ENCODE measurements at places on chromosomes 12 and 14.
A peak's percentile ranks its signal among the peaks of the same experiment; 100 is the strongest.

DNA sequence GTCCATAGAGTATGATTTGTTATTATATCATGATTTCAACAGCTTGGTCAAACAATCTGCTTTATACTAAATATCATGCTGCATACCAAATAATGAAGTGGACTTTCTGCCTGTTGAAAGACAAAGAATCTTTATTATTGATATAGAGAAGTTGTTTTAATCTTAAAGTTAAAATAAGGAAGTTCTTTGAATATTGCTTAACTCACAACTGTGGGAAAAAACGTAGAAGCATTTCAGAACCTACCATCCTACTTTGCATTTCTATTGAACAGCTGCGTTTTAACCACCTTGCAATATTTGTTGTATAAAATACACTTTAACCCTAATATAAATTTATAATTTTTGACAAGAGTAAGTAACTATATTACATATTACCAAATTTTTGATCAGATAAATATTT lies 22.9 kb upstream of the ARL1 start:
- no peak for DNase-seq

DNA sequence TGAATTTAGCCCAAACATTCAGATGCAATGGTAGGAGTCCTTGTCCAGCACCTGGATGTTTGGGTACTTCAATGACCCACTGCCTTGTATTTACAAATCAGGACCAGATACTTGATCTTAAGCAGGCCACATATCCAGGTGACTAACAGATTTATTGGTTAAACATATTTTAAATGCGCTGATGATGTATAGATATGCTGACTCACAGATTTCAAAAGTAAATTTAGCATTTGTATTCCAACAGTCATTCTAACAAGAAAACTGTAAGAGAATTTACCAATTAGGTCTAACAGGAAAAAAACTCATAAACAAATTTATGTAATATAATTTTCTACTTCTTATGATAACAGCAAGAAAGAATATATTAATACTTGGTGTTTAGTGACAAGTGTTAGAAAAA lies 29.4 kb upstream of the MYF6 start:
- no peak for DNase-seq

DNA sequence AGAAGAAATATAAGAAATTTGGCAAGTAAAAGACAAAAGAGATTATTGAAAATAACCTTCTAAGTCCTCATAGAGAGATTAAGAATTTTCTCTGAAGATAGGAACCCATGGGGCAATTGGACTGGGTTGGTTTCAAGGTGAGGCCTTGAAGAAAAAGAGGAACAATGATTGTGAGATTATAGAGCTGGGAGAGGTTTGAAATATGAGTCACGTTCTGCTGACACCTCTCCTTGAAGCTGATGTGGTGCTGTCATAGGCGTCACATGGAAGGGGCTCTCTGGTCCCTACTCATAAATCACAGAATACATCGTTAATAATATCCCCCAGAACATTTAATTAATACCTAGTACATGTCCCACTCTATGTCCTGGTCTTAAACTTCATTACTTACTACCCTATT lies 227.6 kb upstream of the PDE3A start:
- no peak for DNase-seq

GRCh38 chr14:68939181-68939892 lies 39.8 kb downstream of the ACTN1 start:
- no peak for DNase-seq

DNA sequence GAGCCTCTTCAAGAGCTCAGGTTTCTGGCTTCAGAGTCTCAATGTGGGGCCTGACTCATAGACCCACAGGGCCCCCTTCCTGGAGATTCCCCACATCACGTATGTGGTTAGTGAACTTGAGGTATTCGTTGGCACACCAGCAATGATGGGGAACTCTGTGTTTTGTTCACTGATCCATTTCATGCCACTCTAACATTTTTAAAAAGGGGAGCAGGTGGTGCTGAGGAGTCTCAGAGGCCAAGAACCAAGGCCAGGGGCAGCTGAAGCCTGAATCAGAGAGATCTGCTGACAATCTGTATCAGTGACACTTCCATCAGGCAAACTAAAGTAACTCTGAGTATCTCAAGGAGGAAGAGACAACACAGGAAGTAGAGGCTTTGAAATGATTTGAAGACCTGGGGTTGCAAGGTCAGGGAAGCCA lies 323.4 kb downstream of the VRK1 start:
- DNase-seq = no peak

DNA sequence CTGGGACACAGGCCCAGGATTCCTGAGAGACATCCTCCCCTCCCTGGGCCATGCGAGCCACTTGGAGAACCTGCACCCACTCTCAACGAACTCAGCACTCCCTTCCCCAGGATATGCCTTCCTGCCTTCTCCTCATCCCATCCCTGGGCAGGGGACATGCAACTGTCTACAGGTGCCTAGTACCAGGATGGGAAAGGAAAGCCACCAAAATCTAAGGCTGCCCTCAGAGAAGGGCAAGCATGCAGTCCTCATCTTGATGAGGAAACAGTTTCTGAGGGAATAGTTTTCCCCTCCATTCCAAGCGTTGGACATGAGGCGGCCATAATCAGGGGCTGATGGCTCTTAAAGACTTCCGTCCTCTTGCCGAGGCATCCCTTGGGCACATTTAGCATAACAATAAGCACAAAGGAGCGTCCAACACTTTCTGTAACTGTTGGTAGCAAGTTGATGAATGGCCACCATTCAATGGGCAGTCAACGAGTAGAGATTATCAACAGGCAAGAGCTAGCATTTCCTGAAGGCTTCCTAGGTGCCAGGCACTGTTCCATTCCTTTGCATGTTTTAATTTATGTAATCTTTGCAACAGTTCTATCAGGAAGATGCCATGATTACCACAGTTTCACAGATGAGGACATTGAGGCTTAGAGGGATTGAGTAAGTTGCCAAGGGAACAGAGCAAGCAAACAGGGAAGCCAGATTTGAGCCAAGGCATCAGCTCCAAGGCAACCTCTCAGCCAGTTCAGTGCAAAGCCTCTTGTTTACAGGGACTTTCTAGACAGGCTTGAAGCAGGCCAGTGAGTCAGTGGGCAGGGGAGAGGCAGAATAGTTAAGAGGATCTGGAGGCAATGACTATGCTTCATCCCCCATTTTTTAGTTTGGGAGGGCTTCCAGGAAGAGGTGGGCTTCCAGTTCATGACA lies 105.1 kb downstream of the SINHCAF start:
- DNase-seq = no peak

GRCh38 chr12:14849661-14850060 lies 6.3 kb upstream of the ART4 start:
- DNase-seq = no peak

- DNase-seq = peak; percentile 79
Measured at GRCh38 chr12:124655048-124655697, 87.8 kb upstream of the NCOR2 start.

DNA sequence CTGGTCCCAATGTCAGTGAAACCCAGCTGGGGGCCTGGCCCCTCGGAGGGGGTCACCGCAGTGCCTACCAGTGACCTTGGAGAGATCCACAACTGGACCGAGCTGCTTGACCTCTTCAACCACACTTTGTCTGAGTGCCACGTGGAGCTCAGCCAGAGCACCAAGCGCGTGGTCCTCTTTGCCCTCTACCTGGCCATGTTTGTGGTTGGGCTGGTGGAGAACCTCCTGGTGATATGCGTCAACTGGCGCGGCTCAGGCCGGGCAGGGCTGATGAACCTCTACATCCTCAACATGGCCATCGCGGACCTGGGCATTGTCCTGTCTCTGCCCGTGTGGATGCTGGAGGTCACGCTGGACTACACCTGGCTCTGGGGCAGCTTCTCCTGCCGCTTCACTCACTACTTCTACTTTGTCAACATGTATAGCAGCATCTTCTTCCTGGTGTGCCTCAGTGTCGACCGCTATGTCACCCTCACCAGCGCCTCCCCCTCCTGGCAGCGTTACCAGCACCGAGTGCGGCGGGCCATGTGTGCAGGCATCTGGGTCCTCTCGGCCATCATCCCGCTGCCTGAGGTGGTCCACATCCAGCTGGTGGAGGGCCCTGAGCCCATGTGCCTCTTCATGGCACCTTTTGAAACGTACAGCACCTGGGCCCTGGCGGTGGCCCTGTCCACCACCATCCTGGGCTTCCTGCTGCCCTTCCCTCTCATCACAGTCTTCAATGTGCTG lies 11.0 kb downstream of the ZBTB39 start:
- no peak for DNase-seq

GRCh38 chr12:93041416-93041815 lies 112.3 kb upstream of the EEA1 start:
- no peak for DNase-seq

DNA sequence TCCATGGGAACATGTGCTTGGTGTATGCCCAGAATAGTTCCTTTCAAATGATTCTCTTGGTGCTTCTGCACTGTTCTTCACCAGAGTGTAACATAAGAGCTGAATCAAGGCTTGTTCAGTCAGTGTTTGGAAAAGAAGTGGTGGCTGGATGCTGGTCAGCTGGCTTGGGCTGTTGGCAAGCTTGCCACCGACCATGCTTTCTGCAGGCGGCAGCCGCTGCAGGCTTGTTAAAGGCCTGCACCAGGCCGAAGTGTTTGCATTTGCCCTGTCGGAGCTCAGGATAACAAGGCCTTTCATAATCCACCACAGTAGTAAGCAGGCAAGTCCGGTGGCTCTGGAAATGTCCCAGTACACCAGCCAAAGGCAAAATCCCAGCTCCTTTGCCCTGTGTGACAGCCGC lies 26.9 kb downstream of the DAAM1 start:
- DNase-seq = peak; percentile 67

- no peak for DNase-seq
Measured at GRCh38 chr12:52097045-52097666, 17.7 kb downstream of the SMIM41 start.

DNA sequence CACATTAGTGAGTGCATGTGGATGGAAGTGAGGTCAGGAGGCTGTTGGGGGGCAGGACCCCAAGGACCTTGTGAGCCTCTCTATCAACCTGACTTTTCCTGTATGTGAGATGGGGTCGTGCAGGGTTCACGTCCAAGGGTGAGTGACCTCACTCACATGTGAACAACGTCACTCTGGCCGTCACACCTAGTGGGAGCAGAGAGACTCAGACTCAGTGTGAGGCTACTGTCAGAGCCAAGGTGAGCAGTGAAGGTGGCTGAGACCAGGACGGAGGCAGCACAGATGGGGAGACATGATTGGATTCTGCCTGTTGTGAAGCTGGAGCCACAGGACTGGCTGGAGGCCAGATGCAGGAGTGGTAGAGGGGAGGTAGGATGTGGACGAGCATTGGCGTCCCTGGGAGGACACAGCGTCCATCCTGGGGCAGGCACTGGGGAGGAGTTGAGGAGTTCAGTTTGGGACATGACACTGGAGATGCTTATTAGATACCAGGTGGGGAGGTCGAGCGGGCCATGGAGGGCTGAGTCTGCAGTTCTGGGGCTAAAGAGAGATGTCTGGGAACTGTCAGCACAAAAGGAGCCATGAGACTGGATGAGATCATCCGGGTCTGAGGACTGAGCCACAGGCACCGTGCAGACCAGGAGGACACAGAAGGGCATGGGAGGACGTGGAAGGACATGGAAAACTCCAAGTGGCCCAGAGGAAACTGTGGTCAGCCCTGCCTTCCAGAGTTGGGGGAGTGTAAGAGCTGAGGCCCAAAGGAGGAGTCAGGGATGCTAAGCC lies 92.8 kb downstream of the LGMN start:
- DNase-seq = no peak

DNA sequence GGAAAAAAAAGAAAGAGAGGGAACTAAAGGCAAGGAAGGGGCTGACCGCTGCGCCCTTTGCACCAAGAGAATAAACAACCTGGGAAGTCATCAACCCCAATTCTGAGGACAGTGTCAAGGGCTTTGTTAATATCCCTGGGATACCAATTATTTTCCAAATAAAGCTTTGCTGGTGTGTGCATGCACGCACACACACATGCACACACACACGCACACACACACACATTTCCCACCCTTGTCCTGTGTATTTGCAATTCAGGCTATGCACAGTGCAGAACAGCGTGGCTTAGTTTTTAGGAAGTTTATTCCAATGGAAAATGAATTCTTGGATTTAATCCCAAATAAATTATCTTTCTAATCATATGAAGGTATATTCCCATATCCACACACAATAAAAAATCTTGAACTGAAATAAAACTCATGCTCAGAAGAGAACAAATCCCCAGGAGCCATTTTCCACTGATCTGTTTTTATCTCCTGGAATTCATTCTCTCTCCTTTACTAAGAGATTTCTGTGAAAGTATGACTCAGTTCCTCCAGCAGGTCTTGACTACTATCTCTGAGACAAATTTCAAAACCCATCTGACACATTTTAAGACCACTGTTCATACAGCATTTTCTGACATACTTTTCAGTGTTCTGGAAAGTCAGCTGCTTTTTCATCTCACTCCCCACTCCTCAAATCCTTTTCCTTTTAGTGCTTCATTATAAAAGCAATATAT lies 334.4 kb upstream of the ATP2B1 start:
- no peak for DNase-seq

GRCh38 chr12:81354327-81354932 lies 276.6 kb downstream of the ACSS3 start:
- DNase-seq = no peak

- DNase-seq = no peak
Measured at GRCh38 chr14:94480809-94481208, 4.8 kb upstream of the SERPINA9 start.

- no peak for DNase-seq
Measured at GRCh38 chr14:92058006-92058917, 18.4 kb upstream of the TRIP11 start.

DNA sequence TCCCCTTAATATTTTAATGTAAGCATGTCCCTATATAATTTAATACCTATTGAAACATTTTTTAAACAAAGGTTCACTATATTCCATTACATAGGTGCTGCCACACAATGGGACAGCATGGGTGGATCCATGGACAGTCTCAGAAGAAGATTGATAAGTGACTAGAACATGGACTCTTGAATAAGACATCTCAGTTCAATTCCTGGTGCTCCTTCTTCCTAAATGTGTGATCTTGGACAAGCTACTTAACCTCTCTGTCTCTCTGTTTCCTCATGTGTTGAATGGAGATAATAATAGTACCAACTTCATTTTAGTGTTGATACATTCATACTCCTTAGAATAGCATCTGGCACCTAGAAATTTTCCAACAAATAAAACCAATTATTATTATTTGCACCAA lies 1.1 kb upstream of the ART4 start:
- no peak for DNase-seq

DNA sequence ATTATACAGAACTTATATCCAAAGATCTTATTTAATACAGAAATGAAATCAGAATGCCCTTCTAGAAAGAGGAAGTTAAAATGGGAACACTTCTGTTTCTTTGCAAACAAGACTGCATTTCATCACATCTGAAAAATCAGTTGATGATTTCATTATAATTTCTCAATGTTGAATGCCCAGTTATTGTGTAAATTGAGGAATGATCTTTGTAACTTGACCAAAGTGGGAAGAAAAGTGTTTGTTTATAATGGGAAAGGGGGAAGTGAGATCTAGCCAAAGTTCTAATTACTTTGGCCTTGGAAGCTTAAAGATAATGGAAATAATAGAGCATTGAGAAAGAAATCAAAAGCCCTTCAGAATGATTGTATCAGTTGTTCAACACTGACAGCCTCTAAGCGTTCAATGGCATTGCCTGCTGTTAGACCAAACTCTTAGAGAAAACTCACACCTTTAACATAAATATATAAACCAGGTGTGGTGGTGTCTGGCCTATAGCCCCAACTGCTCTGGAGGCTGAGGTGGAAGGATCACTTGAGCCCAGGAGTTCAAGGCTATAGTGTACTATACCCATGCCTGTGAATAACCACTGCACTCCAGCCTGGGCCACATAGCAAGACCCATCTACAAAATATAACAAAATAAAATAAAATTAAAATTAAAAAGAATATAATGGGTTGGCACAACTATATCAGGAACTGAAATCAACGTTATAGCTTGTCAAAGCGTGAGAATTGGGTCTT lies 9.9 kb upstream of the LYZ start:
- DNase-seq = no peak

- no peak for DNase-seq
Measured at GRCh38 chr14:67852926-67853604, 33.5 kb downstream of the RAD51B start.
